ENCODE measurements at places on chromosomes 3 and 15.

- no peak for DNase-seq
Observed at GRCh38 chr15:24076090-24076784, 389.1 kb upstream of the NDN start.

- DNase-seq = peak; percentile 66
Observed at GRCh38 chr3:138114988-138115971, at the start of gene DZIP1L. DZIP1L (minus strand) TSS chr3:138115608; CDS start chr3:138103971, 11,637 bp downstream.

GRCh38 chr15:40338041-40338657 is 2.6 kb downstream of the CCDC9B start:
- peak; percentile 65 for DNase-seq

GRCh38 chr3:127777921-127778656 is 44.2 kb downstream of the MGLL start:
- DNase-seq = no peak

DNA sequence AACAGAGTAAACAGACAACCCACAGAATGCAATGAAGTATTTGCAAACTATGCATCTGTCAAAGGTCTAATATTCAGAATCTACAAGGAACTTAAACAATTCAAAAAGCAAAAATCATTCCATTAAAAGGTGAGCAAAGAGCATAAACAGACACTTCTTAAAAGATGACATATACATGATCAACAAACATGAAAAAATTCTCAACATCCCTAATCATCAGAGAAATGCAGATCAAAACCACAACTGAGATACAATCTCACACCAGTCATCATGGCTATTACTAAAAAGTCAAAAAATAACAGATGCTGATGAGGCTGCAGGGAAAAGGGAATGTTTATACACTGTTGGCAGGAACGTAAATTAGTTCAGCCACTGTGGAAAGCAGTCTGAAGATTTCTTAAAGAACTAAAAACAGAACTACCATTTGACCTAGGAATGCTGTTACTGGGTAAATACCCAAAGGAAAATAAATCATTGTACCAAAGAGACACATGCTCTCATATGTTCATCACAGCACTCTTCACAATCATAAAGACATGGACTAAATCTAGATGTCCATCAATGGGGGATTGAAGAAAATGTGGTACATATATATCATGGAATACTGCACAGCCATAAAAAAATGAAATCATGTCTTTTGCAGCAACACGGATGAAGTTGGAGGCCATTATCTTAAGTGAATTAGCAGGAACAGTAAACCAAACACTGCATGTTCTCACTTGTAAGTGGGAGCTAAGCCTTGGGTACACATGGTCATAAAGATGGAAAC is 393.3 kb upstream of the CBLB start:
- DNase-seq = peak; percentile 91

DNA sequence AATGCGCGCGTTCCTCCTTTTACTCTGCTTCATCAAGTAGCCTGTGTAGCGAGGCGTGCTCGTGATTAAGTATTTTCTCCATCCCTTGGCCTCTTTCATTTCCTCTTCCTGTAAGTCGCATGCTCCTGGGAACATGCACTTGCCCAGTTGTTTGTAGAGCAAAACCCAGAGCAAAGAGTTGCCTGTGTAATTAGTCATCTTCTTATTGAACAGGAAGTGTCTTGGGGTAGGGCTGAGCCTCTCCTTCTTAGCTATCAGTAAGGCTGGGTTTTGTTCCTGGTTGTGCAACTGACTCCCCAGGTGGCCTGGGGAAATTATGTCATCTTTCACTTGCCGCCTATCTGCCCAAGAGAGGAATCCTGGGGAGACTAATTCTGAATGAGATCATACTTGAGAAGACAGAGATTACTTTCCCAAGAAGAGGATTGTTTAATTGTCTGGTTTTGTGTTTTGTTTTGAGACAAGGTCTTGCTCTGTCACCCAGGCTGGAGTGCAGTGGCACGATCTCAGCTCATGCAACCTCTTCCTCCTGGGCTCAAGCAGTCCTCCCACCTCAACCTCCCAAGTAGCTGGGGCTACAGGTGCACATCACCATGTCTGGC is 14.9 kb downstream of the LIPH start:
- peak; percentile 99 for DNase-seq

DNA sequence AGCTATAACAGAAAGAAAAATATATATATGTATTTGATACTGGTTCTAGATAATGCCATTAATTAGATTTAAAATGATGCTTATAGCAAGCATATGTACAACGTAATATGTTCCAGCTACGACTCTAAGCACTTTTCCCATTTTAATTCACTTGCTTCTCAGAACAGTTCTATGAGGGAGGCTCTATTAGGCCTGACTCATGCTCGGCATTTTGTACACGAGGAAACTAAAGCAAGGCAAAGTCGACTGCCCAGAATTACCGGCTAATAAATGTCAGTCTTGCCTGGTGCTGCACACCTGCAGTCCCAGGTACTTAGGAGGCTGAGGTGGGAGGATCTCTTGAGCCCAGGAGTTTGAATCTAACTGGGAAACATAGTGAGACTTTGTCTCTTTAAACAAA is 106.0 kb downstream of the PTPRG start:
- DNase-seq = peak; percentile 46

GRCh38 chr15:64438653-64439447 is 21.5 kb upstream of the ZNF609 start:
- no peak for DNase-seq

DNA sequence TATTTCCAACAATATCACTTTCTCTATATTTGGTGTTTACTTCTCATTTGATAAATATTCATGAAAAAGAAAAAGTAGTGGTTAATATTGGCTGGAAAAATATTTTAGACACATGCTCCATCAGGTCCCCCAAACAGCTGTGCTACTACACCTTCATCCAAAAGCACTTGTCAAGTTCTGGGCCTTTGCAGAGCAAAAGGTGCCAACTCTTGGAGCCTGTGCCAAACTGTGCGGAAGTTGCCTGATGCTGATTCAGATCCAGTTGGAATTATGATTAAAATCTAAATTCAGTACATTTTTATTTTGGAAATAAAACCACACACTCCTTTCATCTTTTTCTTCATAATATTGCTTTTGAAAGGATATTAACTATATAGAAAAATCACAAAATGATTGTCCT is 1497.4 kb upstream of the CADM2 start:
- no peak for DNase-seq

GRCh38 chr15:25240461-25241021 is 198.3 kb downstream of the UBE3A start:
- DNase-seq = no peak

GRCh38 chr15:74322558-74323180 is 44.8 kb downstream of the CYP11A1 start:
- DNase-seq = peak; percentile 60

DNA sequence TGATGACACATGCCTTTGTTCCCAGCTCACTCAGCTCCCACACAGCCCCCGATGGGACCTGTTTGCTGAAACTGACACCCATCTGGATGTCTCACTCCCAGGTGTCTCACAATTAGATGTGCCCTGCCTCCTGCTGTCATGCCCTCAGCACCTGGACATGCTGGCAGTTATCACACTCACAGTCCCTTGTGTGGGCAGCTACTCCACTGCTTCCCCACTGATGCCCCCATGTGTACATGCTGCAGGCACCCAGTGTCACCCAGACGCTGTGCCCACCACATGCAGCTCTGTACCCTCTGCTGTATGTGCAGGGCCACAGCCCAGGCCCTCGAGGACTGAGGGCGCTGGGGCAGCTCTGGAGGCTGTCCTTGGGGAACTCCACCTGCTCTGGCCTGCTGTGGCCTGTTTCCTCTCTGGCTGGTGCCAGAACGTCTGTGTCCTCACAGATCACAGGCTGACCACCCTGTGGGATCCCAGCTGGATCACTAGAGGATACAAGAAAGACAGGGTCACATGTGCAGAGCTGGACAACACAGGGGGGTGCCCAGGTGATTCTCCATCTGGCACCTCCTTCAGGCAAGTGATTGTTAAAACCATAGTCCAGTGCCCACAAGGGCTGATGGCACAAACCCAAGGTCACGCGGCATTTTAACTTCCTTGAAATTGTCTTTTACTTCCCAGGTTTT is 14.0 kb downstream of the C3orf22 start:
- DNase-seq = no peak

- peak; percentile 35 for DNase-seq
Observed at GRCh38 chr15:45156744-45157455, 27.1 kb downstream of the DUOX1 start.

- DNase-seq = no peak
Observed at GRCh38 chr3:18398448-18398847, 26.7 kb downstream of the SATB1 start.

GRCh38 chr3:39095778-39096177 is 11.6 kb downstream of the GORASP1 start:
- DNase-seq = no peak

DNA sequence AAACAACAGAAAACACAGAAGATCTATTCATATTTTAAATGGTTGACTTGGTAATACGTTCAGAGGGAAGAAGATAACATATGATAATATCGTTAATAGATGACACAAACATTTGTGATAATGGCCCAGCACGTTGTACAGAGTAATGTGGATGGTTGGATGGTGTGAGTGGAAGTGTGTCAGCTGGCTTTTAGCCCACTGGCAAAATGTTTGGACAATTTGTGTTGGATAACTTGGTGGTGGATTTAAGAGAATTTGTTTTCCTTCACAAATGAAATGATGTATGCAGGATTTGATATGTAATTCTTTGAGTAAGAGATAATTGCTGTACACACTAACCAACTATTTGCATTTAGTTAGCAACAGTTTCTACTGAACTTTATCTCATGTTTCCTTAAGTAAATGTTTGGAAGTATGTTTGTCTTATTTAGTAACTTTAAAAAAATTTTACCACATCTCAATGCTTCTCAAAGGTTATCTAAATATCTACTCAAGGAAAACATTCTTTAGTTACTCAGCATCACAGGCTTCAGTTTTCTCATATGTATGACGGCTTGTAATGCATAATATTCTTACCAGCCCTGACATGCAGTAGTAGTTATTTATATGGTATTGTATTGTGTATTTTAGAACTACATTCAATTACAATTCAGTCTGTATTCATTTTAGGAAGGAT is 328.5 kb upstream of the GOLIM4 start:
- DNase-seq = peak; percentile 1

GRCh38 chr3:38549486-38549885 is 53.3 kb downstream of the EXOG start:
- DNase-seq = no peak

All from iris pigment epithelial cell (primary cell).